CD4-positive, alpha-beta T cell treated with Interleukin-15 for 1 hour (primary cell): ENCODE measurements at places on chromosomes 1 and 21.

GRCh38 chr1:115805597-115805996 is 35.3 kb downstream of the NHLH2 start:
- DNase-seq = no peak

DNA sequence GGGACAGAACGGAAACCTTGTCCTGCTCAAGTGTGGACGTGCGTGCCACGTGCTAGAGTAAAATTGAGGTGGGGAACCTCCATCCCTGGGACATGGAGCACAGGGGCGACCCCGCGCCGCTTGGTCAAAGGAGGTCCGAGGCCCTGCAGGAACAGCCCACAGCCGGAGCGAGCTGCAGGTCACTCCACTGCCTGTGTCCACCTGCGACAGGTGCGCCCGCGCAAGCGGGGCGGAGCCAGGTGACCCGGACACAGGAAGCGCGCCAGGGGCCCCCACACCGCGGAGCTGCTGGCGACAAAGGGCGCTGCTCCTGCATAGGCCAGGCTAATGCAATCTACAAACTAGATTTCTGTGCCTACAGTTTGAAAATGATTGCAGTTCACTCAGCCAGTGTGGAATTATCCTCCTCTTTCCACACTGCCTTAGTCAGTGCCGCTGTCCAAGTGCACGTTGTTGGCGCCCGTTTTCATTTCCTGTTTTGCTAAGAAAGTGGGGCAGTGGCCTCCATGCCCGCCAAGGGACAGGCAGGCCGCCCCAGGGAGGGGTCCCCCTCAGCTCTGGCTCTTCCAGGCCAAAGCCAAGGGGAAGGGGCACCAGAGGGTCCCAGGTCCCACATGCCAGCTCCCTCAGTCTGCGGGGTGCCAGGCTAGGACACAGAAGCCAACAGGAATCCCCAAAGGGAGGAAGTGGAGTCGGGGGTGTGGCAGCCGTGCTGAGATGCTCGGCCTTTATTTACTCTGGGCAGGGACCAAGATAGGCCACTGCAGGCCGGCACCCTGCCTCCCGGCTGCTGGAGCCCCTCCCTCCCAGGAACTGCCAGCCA is 4.3 kb upstream of the NADK start:
- no peak for DNase-seq

- DNase-seq = no peak
Measured at GRCh38 chr1:93773049-93773838, 91.6 kb upstream of the BCAR3 start.

DNA sequence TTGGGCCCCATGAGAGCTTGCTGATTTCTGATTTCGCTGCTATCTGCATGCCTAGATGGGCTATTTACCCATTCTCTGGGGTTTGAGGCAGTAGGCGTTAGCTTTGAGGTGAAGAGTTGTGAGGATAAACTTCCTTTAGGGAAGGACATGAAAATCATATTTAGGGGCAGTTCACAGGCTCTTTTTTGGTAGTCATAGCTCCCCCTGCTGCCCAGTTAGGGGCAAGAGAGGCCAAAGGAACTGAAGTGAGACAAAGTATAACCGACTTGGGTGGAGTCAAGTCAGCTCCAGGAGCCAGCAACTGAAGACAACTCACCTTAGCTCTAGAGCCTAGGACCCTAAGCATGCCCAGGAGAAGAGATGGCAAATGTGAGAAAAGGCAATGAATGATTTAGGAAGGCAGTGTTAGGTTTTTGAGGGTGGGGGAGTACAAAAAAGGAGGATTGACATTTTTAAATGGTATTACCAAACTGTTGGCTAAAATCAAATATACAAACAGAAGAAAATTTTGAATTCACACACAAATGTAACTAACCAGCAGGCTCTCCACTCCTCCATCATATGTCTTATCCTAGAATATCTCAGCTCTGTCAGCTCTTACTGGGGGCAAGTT is 625.2 kb downstream of the LMO4 start:
- DNase-seq = peak; percentile 62
